ENCODE measurements at places on chromosomes 2 and 18. TPM values are rescaled to one million over a fixed set of nuclear protein-coding genes. Genes with fewer than 3 reads are reported as not detected.

The GTF2A1L gene
- not detected for total RNA-seq

The CKAP2L gene
- 47.7 TPM for total RNA-seq

The MC2R gene
- total RNA-seq, result not detected

DNA sequence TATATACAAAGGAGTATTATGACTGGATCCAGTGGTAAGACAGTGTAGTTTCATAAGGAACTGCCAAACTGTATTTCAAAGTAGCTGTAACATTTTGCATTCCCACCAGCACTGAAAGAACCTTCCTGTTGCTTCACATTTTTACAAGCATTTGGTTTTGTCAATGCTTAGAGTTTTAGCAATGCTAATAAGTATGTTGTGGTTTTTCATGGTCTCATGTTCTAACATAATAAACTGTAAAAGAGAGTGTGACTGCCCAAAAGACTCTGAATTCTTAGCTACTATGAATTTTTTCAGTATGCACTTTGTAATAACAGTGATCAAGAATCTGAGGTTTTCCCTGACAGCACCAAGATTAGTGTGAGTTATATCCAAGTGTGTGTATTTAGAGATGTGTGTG, 604.2 kb downstream of the XIRP2 start:
- no peaks in the 10 kb centered on the region for H3K36me3 ChIP-seq
- no peak overlapping the region for H3K4me3 ChIP-seq
- DNase-seq, result no peak
- no peaks in the 10 kb centered on the region for H3K4me1 ChIP-seq
- H3K27me3 ChIP-seq, result no peaks in the 10 kb centered on the region
- no peak overlapping the region for H3K27ac ChIP-seq

DNA sequence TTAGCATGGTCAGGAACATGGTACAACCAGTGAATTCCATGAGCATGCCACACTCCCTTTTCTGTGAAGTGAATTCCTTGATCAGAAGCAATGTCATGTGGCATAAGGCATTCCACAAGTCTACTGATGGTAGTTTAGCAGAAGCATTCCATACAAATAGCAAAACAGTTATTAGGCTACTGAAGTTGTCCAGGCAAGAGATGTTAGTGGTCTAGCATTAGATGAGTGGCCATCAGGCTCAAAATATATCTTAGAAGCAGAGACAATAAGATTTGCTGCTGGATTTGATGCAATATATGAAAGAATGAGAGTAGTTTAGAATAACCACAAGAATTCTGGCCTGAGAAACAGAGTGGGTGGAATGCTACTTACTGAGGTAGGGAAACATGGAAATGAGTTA, 355.3 kb upstream of the NRXN1 start:
- no peak overlapping the region for H3K27ac ChIP-seq
- H3K36me3 ChIP-seq, result no peaks in the 10 kb centered on the region
- no peak for DNase-seq

- H3K36me3 ChIP-seq, result no peaks in the 10 kb centered on the region
- H3K27ac ChIP-seq, result no peak overlapping the region
- H3K4me1 ChIP-seq, result no peaks in the 10 kb centered on the region
- no peaks in the 10 kb centered on the region for H3K27me3 ChIP-seq
- no peak overlapping the region for H3K4me3 ChIP-seq
Observed at GRCh38 chr2:34332813-34333212, 733.7 kb upstream of the FAM98A start.

- DNase-seq, result no peak
- H3K4me1 ChIP-seq, result no peaks in the 10 kb centered on the region
- H3K36me3 ChIP-seq, result no peaks in the 10 kb centered on the region
- H3K27ac ChIP-seq, result no peak overlapping the region
- no peak overlapping the region for H3K4me3 ChIP-seq
Observed at GRCh38 chr2:50691513-50691912, 340.4 kb downstream of the NRXN1 start.

GRCh38 chr2:231138699-231139098, 13.9 kb upstream of the HTR2B start:
- no peaks in the 10 kb centered on the region for H3K27me3 ChIP-seq
- DNase-seq, result no peak
- no peaks in the 10 kb centered on the region for H3K4me1 ChIP-seq
- H3K36me3 ChIP-seq, result no peaks in the 10 kb centered on the region
- H3K4me3 ChIP-seq, result no peak overlapping the region
- no peak overlapping the region for H3K27ac ChIP-seq

- H3K27me3 ChIP-seq, result no peaks in the 10 kb centered on the region
- no peaks in the 10 kb centered on the region for H3K36me3 ChIP-seq
- no peak overlapping the region for H3K4me3 ChIP-seq
- H3K4me1 ChIP-seq, result no peaks in the 10 kb centered on the region
- DNase-seq, result no peak
Observed at GRCh38 chr18:61870151-61870550, 22.7 kb downstream of the RNF152 start.

DNA sequence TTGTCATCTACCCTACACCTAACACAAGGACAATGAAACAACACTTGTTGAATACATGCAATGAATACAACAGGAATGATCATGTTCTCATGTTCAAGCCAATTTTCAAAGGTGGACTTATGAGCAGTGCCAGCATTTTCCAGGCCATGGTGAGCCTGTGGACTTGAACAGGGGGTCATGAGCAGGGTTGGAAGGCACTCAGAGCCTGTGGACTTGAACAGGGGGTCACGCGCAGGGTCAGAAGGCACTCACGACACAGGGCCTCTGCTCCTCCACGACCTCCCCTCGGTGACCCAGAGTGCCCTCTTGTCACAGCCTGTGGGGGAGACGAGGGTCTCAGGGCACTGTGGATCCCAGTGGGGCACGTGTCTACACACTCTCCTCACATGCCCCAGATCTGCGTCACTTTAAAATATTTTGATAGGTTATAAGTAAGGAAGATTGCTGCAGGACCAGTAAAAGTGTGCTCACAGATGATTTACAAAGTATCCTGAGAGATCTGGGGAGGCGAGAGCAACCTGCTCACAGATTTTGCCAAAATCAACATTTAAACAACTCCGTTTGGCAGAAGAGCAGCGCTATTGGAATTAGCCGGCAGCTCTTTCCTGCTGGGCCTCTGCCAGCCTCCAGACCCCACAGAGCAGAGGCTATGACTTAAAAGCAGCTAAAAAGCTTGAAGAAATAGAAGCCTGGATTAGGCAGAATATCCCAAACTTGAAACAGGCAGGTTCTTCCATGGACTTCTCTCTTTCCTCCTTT, 121.9 kb downstream of the TMEM18 start:
- no peak for DNase-seq
- H3K4me3 ChIP-seq, result no peak overlapping the region
- no peaks in the 10 kb centered on the region for H3K4me1 ChIP-seq
- no peaks in the 10 kb centered on the region for H3K36me3 ChIP-seq

The PPP3R1 gene
- 81.1 TPM for total RNA-seq

GRCh38 chr2:26251893-26252292, 7.2 kb downstream of the HADHB start:
- no peaks in the 10 kb centered on the region for H3K27me3 ChIP-seq
- H3K36me3 ChIP-seq, result no peaks in the 10 kb centered on the region
- no peak for DNase-seq

- no peak for DNase-seq
- peaks cover 11% of the 10 kb centered on the region for H3K27me3 ChIP-seq
- no peak overlapping the region for H3K27ac ChIP-seq
- no peaks in the 10 kb centered on the region for H3K36me3 ChIP-seq
- H3K4me1 ChIP-seq, result peaks cover 10% of the 10 kb centered on the region
Observed at GRCh38 chr2:202064171-202064880, 8.7 kb upstream of the KIAA2012 start.

DNA sequence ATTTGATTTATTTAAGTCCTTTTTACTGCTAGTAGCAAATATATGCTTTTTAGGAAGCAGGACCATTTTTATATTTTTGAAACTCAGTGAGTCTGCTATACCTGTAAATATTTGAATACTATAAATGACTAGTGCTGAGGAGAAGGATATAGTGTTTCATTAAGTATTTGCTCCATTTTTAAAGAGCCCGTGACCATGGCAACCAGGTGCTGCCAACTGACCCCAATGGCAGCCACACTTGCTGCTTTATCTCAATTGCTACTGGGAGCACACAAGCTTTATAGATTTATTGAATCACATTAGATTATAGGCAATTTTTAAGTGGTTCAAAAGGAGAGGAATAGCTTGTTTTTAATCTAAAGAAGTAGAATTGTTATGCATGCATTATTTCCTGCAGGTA, 142.0 kb downstream of the SCG2 start:
- H3K4me1 ChIP-seq, result no peaks in the 10 kb centered on the region
- no peaks in the 10 kb centered on the region for H3K36me3 ChIP-seq
- H3K4me3 ChIP-seq, result no peak overlapping the region
- DNase-seq, result no peak

The HOXD1 gene
- not detected for total RNA-seq

The MYO7B gene
- total RNA-seq, result 0.79 TPM

DNA sequence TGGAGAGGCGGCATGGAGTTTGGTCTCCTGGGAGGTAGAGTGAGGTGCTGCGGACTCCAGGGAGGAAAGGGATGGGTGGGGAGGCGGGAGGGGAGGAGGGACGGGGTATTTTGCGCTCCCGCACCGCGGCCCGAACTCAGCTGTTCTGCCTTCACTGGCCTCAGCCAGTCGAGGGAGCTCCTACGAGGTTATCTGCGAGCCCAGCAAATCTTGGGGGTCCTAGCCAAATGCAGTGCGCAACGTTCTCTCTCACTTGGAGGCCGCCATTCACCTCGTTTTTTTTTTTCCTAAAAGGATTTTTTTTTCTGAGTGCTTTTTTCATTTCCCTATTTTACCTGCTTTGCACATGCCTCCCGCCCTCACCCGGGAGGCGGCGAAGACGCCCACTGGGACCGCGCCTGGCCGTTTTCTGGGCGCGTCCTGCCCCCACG, 877 bp upstream of the BCL2L11 start:
- H3K36me3 ChIP-seq, result peaks cover 4% of the 10 kb centered on the region
- peaks cover 10% of the 10 kb centered on the region for H3K27me3 ChIP-seq
- DNase-seq, result no peak

The PLEKHH2 gene
- 4.5 TPM for total RNA-seq

DNA sequence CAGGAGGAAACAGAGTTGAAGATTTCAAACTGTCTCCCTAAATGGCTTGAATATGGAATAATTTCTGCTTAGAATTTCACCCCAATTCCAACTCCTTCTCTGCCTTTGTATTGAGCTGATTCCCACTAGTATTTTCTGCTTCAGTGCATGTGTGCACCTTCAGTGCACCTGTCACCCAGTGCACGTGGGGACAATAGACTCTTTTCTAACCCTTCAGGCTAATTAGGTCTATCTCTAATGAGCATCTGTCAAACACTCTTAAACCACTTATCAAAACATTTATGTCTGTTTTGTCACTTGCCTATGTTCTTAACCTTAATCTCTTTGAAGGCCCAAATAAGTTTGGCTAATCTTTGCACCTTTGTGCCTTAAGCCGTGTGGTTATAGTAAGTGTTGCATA, 232.0 kb upstream of the NETO1 start:
- H3K27me3 ChIP-seq, result no peaks in the 10 kb centered on the region
- no peak overlapping the region for H3K27ac ChIP-seq
- H3K36me3 ChIP-seq, result no peaks in the 10 kb centered on the region
- no peak for DNase-seq
- no peaks in the 10 kb centered on the region for H3K4me1 ChIP-seq

GRCh38 chr18:26548415-26549262, at the start of gene KCTD1:
TSS of gene KCTD1 (minus strand) at chr18:26548553. CDS start at chr18:26548536, 17 bp downstream.
- peak within 1 kb of the TSS; percentile 80 for H3K27ac ChIP-seq
- peaks cover 34% of the 10 kb centered on the region for H3K27me3 ChIP-seq
- peak within 1 kb of the TSS; percentile 91 for H3K4me3 ChIP-seq
- no peaks in the 10 kb centered on the region for H3K36me3 ChIP-seq
- peaks cover 27% of the 10 kb centered on the region for H3K4me1 ChIP-seq

- no peak within 1 kb of the TSS for H3K27ac ChIP-seq
- peaks cover 55% of the 10 kb centered on the region for H3K27me3 ChIP-seq
- H3K4me1 ChIP-seq, result no peaks in the 10 kb centered on the region
Observed at GRCh38 chr2:219572237-219573001, at the start of gene INHA. TSS of gene INHA (plus strand) at chr2:219572310. CDS start at chr2:219572375, 65 bp downstream.

The PLGLB1 gene
- 4.4 TPM for total RNA-seq

GRCh38 chr18:65411061-65411460, 339.8 kb upstream of the CDH7 start:
- H3K27ac ChIP-seq, result no peak overlapping the region
- no peaks in the 10 kb centered on the region for H3K27me3 ChIP-seq
- H3K4me3 ChIP-seq, result no peak overlapping the region
- H3K4me1 ChIP-seq, result no peaks in the 10 kb centered on the region
- DNase-seq, result no peak

GRCh38 chr2:45938649-45939511, 287.4 kb downstream of the PRKCE start:
- no peaks in the 10 kb centered on the region for H3K36me3 ChIP-seq
- no peak overlapping the region for H3K4me3 ChIP-seq
- peaks cover 4% of the 10 kb centered on the region for H3K4me1 ChIP-seq
- no peak overlapping the region for H3K27ac ChIP-seq

- peak overlapping the region; percentile 89 for H3K4me3 ChIP-seq
- DNase-seq, result no peak
- H3K27me3 ChIP-seq, result no peaks in the 10 kb centered on the region
- peaks cover 2% of the 10 kb centered on the region for H3K36me3 ChIP-seq
Observed at GRCh38 chr2:24075259-24075658, 867 bp downstream of the SF3B6 start.

- H3K27ac ChIP-seq, result no peak overlapping the region
- no peak overlapping the region for H3K4me3 ChIP-seq
- no peak for DNase-seq
Observed at GRCh38 chr2:122244598-122245229, 489.3 kb downstream of the TSN start.

The UPP2 gene
- not detected for total RNA-seq

The LAMA3 gene
- total RNA-seq, result 0.19 TPM

The SP5 gene
- not detected for total RNA-seq

- peaks cover 18% of the 10 kb centered on the region for H3K36me3 ChIP-seq
- DNase-seq, result no peak
- H3K27ac ChIP-seq, result peak overlapping the region; percentile 93
- peaks cover 5% of the 10 kb centered on the region for H3K4me1 ChIP-seq
- no peak overlapping the region for H3K4me3 ChIP-seq
Observed at GRCh38 chr2:205995260-205995659, 90.7 kb downstream of the INO80D start.

The COA5 gene
- 32.2 TPM for total RNA-seq

DNA sequence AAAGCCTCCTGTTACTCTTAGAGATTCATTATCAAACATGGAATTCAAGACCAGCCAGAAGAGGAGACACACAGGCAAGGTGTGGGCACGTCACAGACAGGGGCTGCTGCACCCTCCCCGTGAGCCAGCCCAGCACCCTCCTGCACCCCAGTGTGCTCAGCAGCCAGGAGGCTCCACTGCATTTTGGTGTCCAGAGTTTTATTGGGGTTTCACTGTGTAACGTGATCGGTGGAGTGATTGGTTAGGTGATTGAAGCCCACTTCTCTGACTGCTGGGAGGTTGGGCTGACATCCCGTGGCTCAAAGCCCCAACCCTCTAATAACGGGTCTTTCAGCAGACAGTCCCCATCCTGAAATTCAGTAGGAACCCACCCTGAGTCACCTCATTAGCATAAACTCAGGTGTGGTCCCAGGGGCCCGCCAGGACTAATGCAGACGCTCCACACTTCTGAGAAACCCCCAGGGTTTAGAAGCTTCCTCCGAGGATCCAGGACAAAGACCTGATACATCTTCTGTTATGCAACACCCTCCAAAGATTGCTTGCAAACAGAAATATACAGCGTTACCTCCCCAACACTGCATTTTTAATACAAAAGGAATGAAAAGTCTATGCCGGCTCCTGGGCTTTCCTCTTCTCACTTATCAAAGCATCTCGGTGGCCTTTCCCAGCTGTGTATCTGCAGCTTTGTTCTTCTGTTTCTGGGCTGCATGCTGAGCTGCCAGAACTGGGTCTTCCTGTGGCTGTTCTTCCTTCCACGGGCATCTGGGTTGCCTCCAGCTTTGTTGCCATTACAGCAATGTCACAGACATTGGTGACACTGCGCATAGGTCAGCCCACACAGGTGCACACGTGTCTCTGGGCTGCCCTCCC, 43.7 kb upstream of the SNED1 start:
- no peak overlapping the region for H3K4me3 ChIP-seq
- H3K4me1 ChIP-seq, result no peaks in the 10 kb centered on the region
- H3K27me3 ChIP-seq, result no peaks in the 10 kb centered on the region
- no peaks in the 10 kb centered on the region for H3K36me3 ChIP-seq
- no peak for DNase-seq

The MLPH gene
- total RNA-seq, result not detected

The GREB1L gene
- total RNA-seq, result not detected
